Naive thymus-derived CD4-positive, alpha-beta T cell (primary cell): ENCODE measurements at places on chromosomes 16 and 17. TPM values are rescaled to one million over a fixed set of nuclear protein-coding genes. Genes with fewer than 3 reads are reported as not detected.

GRCh38 chr16:14286368-14287230 is 215.5 kb downstream of the MRTFB start:
- peak overlapping the region; percentile 69 for H3K27ac ChIP-seq
- H3K4me3 ChIP-seq = peak overlapping the region; percentile 67
- no peaks in the 10 kb centered on the region for H3K4me1 ChIP-seq

GRCh38 chr17:82234211-82235055 is 5.6 kb downstream of the SLC16A3 start:
- no peak for DNase-seq
- no peak overlapping the region for H3K27ac ChIP-seq
- no peaks in the 10 kb centered on the region for H3K36me3 ChIP-seq
- peaks cover 44% of the 10 kb centered on the region for H3K4me1 ChIP-seq

NPIPA5 gene
- total RNA-seq = 44.8 TPM

DNA sequence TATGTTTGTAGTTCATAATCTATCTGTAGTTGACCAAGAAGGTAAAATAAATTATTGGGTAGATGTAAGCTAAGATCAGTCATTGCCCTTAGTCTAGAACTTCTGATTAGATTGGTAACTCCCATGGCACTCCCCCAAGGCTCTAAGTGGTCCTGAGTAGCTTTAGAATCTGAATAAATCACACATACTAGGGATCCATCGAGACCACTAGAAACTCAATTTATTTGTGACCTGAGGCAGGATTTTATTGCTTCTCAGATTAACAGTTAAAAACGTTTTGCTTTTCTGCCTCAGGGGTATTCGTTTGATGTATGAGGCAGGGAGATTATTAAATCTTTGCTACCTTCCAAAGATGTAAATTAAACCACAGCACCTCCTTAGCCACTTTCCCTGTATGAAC is 24.9 kb downstream of the CMTR2 start:
- DNase-seq = no peak
- H3K4me3 ChIP-seq = no peak overlapping the region
- H3K27me3 ChIP-seq = no peaks in the 10 kb centered on the region
- no peaks in the 10 kb centered on the region for H3K4me1 ChIP-seq

SPATA32 gene
- not detected for total RNA-seq

CCL4L2 gene
- total RNA-seq = 9.7 TPM

DNA sequence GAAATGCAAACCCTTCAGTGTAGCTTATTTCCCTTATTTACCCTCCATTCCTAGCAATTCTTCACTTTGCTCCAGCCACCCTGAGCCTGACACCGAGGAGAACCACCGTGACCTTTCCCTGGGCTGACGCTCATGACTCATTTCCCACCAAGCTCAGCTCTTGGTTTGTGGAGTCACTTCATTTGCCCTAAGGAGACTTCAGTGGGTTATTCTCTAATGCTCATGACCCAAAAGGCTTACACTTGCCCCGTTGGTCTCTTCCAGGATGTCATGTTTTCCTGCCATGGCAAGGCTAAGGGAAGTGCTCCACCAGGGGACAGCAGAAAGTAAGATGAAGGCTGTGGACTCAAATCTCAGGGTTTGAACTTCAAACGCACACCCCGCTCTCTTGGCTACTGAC is 161.0 kb downstream of the CBLN1 start:
- no peak overlapping the region for H3K27ac ChIP-seq
- H3K4me1 ChIP-seq = no peaks in the 10 kb centered on the region
- DNase-seq = no peak
- H3K27me3 ChIP-seq = no peaks in the 10 kb centered on the region
- no peaks in the 10 kb centered on the region for H3K36me3 ChIP-seq
- H3K4me3 ChIP-seq = no peak overlapping the region

ZG16 gene
- total RNA-seq = not detected in 2 replicates

ASIC2 gene
- not detected for total RNA-seq

TTLL6 gene
- total RNA-seq = not detected

GRCh38 chr16:55478827-55479429 is at the start of gene MMP2:
Gene MMP2 (plus strand): TSS chr16:55479198. CDS start chr16:55479480, 282 bp downstream.
- no peak within 1 kb of the TSS for H3K4me3 ChIP-seq
- no peaks in the 10 kb centered on the region for H3K4me1 ChIP-seq
- DNase-seq = no peak
- H3K27me3 ChIP-seq = no peaks in the 10 kb centered on the region
- no peak within 1 kb of the TSS for H3K27ac ChIP-seq

HBM gene
- not detected for total RNA-seq

DNA sequence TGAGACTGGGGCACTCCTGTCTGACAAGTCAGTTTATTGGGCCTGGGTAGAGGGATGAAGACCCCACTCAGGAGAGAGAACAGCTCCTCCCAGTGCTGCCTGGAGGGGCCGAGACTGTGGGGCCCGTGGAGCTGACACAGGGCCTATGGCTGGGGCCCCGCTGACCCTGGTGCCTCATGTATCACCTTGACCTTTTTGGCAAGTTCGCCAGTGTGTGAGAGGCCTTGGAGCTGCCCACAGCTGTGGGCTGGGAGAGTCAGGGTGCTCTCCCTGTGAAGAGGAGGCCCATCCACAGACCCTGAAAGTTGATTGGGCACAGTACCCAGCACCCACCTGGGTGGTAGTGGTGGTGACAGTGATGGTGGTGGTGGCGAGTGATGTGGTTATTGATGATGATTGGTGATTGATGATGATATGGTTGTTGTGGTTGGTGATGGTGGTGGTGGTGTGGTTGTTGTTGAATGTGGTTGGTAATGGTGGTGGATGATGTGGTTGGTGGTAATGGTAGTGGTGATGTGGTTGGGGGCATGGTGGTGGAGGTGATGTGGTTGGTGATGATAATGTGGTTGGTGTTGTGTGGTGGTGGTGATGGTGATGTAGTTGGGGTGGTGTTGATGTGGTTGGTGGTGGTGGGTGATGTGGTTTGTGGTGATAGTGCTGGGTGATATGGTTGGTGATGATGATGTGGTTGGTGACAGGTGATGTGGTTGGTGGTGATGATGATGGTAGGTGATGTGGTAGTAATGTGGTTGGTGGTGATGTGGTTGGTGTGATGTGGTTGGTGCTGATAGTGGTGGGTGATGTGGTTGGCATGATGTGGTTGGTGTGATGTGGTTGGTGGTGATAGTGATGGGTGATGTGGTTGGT is 29.1 kb downstream of the BAHCC1 start:
- H3K27me3 ChIP-seq = peaks cover 14% of the 10 kb centered on the region
- no peak overlapping the region for H3K27ac ChIP-seq
- H3K4me1 ChIP-seq = peaks cover 20% of the 10 kb centered on the region
- H3K4me3 ChIP-seq = no peak overlapping the region
- DNase-seq = no peak

NSMCE1 gene
- total RNA-seq = 45.5 TPM

- peak within 1 kb of the TSS; percentile 92 for H3K4me3 ChIP-seq
- peaks cover 3% of the 10 kb centered on the region for H3K4me1 ChIP-seq
- peak within 1 kb of the TSS; percentile 62 for H3K27ac ChIP-seq
Observed at GRCh38 chr17:42659079-42659931, at the start of gene TUBG2. Gene TUBG2 (plus strand): TSS chr17:42659284. CDS start chr17:42659504, 220 bp downstream.

DNA sequence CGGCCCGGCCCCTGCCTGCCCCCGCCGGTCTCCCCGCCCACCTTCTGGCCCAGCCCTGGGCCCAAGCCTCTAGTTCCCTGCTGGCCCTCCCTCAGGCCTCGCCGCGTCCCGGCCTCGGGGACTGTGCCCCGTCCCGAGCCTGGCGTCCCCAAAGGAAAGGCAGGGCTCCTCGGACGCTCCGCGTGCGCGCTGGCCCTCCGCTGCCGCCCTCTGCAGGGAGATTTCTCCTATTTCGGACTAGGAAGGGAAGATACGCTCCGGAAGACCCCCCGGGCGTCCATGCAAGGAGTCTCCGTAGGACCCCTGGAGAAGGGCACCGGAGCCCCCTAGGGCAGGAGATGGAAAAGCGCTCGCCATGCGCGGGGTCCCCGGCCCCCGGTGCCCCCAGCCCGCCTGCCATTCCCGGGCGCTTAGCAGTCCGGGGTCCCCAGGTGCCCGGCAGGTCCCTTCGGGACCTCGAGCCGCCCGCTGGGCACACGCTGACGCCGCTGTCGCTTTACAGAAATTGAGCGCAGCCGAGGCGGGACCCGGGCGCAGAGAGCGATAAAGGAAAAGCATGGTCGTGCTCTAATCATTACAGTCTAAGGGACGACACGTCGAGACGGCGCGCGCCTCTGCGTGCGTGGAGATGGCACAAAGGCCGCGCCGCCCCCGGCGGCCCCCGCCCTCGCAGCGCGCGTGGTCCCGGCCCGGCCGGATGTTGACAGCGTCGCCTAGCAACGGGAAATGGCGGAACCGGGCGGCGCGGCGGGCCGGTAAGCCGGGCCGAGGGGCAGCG is at the start of gene CCDC40:
Gene CCDC40 (plus strand): TSS at position 706 of the 778 bp plus-strand sequence. CDS start 21 bp downstream, at position 727.
- peak within 1 kb of the TSS; percentile 81 for H3K4me3 ChIP-seq
- peaks cover 4% of the 10 kb centered on the region for H3K4me1 ChIP-seq
- DNase-seq = peak; percentile 78
- peak within 1 kb of the TSS; percentile 76 for H3K27ac ChIP-seq
- H3K36me3 ChIP-seq = no peaks in the 10 kb centered on the region
- H3K27me3 ChIP-seq = peaks cover 3% of the 10 kb centered on the region

DNA sequence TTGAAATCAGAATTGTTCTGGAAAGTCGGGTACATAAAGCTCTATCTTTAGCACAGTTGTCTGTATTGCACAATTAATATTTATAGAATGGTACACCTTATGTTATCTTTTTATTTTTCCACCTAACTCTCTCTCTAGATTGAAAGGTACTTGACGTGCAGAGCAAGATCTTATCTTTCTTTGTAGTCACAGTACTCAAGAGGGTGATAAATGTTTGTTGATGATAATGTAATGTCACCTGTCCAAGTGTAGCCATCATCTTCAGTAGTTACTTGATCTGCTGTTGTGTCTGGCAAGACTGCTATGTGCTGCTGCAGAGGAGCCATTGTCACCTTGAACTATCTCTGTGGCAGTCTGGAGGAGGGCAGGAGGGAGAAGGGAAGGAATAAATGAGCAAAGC is 5.3 kb downstream of the HMOX2 start:
- H3K27ac ChIP-seq = peak overlapping the region; percentile 52
- peaks cover 36% of the 10 kb centered on the region for H3K36me3 ChIP-seq
- DNase-seq = no peak
- peaks cover 37% of the 10 kb centered on the region for H3K4me1 ChIP-seq
- H3K4me3 ChIP-seq = no peak overlapping the region
- H3K27me3 ChIP-seq = no peaks in the 10 kb centered on the region

CPD gene
- 52.9 TPM for total RNA-seq

DRC7 gene
- not detected for total RNA-seq

TEDC2 gene
- total RNA-seq = not detected

GNGT2 gene
- total RNA-seq = 5.1 TPM

NPIPB6 gene
- total RNA-seq = 7.3 TPM

DNA sequence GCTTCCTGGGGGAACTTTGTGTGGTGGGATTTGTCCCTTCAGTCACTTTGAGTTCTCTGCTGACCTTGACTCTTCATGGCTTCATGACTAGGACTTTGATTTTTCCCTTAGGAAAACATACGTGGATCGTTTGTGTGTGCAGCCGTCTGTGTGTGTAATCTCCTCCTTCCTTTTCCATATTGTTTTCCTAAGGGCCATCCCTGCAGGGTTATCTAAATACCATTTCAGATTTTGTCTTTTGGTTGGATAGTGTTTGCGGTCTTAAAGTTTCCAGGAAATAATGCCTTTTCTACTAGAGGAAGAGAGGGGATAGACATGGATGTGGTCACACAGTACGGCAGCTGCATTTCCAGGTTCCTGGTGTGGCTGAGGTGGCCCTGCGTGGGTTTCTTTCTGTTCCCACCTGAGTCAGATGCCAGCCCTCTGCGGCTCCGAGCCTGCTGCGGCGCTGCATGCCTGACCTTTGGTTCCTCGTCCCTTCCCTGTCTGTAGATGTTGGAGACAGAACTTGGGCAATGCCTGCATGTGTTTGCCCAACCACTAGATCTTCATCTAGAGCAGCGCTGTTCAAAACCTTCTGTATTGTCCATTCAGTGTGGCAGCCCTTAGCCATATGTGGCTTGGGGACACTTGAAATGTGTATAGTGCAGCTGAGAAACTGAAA is 72.0 kb upstream of the LGALS9 start:
- H3K4me1 ChIP-seq = no peaks in the 10 kb centered on the region
- H3K27me3 ChIP-seq = no peaks in the 10 kb centered on the region
- no peak overlapping the region for H3K27ac ChIP-seq
- no peak overlapping the region for H3K4me3 ChIP-seq
- no peak for DNase-seq
- peaks cover 5% of the 10 kb centered on the region for H3K36me3 ChIP-seq
